ENCODE measurements at places on chromosomes 16 and 17. TPM values are rescaled to one million over a fixed set of nuclear protein-coding genes. Genes with fewer than 3 reads are reported as not detected.

The LPO gene
- total RNA-seq: not detected

The TBC1D3K gene
- total RNA-seq: not detected

The ZNHIT3 gene
- total RNA-seq: 21.3 TPM

The CLEC19A gene
- not detected for total RNA-seq

The ATXN2L gene
- 46.3 TPM for total RNA-seq

The IL4R gene
- total RNA-seq: 11.1 TPM

The ITGAE gene
- 17.6 TPM for total RNA-seq

The ACOX1 gene
- total RNA-seq: 80.9 TPM

The CETP gene
- 0.32 TPM for total RNA-seq

The OR1A1 gene
- not detected for total RNA-seq

The GLYR1 gene
- total RNA-seq: 88.8 TPM

The SLC12A3 gene
- not detected for total RNA-seq

The STX1B gene
- 0.41 TPM for total RNA-seq

The DNAH2 gene
- not detected for total RNA-seq

The METTL2A gene
- 15.0 TPM for total RNA-seq

The BCAS3 gene
- 13.3 TPM for total RNA-seq

The TMEM114 gene
- total RNA-seq: not detected

The NPIPA3 gene
- 1.4 TPM for total RNA-seq

The SALL1 gene
- total RNA-seq: 0.08 TPM

The TP53TG3D gene
- total RNA-seq: 1.1 TPM

The TMEM238L gene
- not detected for total RNA-seq

The IGF2BP1 gene
- total RNA-seq: not detected

The TMEM100 gene
- 17.0 TPM for total RNA-seq

The LGALS9C gene
- total RNA-seq: not detected

The OR1F1 gene
- not detected for total RNA-seq

The WFIKKN2 gene
- total RNA-seq: 0.14 TPM

The NACA2 gene
- total RNA-seq: not detected

The NFE2L1 gene
- 775 TPM for total RNA-seq

The CHP2 gene
- total RNA-seq: not detected

The CCDC144A gene
- total RNA-seq: 1.5 TPM

The PRSS8 gene
- total RNA-seq: not detected

The FBF1 gene
- total RNA-seq: 3.5 TPM

The BAIAP3 gene
- total RNA-seq: 1.9 TPM

The TMEM92 gene
- not detected for total RNA-seq

The DHX8 gene
- total RNA-seq: 22.3 TPM

The PPP4C gene
- 37.8 TPM for total RNA-seq

The SCARF1 gene
- 12.4 TPM for total RNA-seq

The JPT1 gene
- 17.1 TPM for total RNA-seq

The GUCY2D gene
- 0.35 TPM for total RNA-seq

The TMEM256 gene
- total RNA-seq: 64.0 TPM
